Cardiac fibroblast (primary cell): ENCODE measurements at places on chromosomes 6 and 20.

DNA sequence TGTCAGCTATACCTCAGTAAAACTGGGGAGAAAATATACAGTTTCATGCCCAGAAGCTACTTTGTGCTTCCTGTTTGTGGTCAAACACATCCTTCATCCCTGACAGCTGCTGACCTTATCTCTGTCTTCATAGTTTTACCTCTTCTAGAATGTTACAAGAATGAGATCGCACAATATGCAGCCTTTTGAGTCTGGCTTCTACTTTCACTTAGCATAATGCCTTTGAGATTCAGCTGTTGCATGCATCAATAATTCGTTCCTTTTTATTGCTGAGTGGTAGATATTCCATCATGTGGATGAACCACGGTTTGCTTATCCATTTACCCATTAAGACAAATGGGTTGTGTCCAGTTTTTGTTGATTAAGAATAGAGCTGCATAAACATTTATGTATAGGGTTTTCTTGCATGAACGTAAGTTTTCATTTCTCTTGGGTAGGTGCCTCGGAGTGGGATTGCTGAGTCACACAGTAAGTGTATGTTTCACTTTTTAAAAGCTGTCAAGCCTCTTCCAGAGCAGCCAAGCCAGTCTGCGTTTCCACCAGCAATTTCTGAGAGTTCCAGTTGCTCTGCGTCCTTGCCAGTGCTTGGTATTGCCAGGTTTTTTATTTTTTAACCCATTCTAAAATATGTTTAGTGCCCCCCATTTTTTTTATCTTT lies 86.6 kb upstream of the PAX1 start:
- DNase-seq: no peak

- peak; percentile 91 for DNase-seq
Observed at GRCh38 chr6:25017932-25018567, 82.3 kb upstream of the RIPOR2 start.

DNA sequence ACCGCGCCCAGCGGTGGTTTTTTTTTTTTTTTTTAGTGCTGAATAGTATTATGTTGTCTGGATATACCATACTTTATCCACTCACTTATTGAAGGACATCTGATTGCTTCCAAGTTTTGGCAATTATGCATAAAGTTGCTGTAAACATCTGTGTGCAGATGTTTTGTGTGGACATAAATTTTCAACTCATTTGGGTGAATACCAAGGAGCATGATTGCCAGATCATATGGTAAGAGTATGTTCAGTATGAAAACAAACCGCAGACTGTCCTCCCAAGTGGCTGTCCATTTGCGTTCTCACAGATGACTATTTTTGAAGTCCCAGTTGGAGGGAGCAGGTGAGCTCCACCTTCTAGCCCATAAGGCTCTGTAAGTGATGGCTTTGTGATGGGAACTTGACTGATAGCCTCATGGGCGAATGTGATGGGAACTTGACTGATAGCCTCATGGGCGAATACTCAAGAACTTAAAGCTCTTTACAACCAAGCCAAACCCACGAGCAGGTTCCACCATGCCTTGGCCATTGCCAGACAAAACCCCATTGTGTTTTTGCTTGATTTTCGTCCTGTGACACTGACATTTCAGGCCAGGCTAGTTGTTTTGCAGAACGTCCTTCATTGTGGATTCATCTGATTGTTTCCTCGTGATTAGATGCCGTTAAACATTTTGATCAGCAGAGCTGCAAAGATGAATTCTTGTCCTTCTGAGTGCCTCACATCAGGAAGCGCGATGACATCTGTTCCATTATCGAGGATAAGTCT lies 51.0 kb downstream of the ZBTB2 start:
- DNase-seq: no peak

GRCh38 chr6:150352321-150353296 lies 16.2 kb upstream of the IYD start:
- DNase-seq: peak; percentile 58

- DNase-seq: peak; percentile 63
Observed at GRCh38 chr6:12957321-12958051, 240.9 kb downstream of the PHACTR1 start.

GRCh38 chr20:59666586-59666985 lies 62.2 kb downstream of the PHACTR3 start:
- no peak for DNase-seq

- no peak for DNase-seq
Observed at GRCh38 chr6:163963205-163964120, 548.9 kb downstream of the QKI start.

- DNase-seq: no peak
Observed at GRCh38 chr6:44657206-44657819, 269.8 kb downstream of the CDC5L start.

GRCh38 chr20:31485450-31486339 lies 10.6 kb downstream of the REM1 start:
- DNase-seq: peak; percentile 92

GRCh38 chr6:75233092-75233615 lies 10.4 kb downstream of the COX7A2 start:
- no peak for DNase-seq

GRCh38 chr6:30264743-30265142 lies 51.5 kb upstream of the TRIM26 start:
- no peak for DNase-seq

- DNase-seq: no peak
Observed at GRCh38 chr20:39123185-39123557, 161.0 kb downstream of the DHX35 start.

GRCh38 chr6:44967481-44967880 lies 360.6 kb upstream of the RUNX2 start:
- peak; percentile 32 for DNase-seq

GRCh38 chr6:52666071-52666470 lies 4.8 kb upstream of the TMEM14A start:
- DNase-seq: no peak

DNA sequence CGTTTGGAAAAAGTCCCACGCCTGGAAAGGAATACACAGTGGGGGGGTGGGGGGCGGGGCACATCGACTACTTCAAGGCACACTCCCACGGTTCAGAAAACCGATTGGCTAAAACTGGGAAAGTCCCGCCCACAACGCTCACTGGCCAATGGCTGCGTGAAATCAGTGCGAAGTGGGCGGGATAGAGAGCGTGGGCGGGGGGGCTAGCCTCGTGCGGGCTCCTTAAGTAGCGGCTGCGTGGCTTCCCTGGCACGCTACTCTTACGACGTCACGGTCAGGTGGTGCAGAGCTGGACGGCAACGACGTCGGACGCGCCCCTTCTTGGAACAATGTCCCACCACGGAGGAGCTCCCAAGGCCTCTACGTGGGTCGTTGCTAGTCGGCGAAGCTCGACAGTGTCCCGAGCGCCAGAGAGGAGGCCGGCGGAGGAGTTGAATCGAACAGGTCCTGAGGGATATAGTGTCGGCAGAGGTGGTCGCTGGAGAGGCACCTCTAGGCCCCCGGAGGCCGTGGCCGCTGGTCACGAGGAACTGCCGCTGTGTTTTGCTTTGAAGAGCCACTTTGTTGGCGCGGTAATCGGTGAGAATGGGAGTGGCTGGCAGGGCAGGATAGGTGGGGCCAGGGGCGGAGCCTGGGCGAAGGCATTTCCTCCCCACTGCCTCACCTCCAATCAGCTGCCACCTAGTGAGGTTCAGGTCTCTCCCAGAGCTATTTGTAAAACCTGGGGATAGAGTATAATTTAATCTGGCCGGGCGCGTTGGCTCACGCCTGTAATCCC lies at the start of gene DDX43:
TSS of gene DDX43 (plus strand) at position 252 of the 778 bp plus-strand sequence. CDS start at position 330, 78 bp downstream.
- DNase-seq: peak; percentile 60

DNA sequence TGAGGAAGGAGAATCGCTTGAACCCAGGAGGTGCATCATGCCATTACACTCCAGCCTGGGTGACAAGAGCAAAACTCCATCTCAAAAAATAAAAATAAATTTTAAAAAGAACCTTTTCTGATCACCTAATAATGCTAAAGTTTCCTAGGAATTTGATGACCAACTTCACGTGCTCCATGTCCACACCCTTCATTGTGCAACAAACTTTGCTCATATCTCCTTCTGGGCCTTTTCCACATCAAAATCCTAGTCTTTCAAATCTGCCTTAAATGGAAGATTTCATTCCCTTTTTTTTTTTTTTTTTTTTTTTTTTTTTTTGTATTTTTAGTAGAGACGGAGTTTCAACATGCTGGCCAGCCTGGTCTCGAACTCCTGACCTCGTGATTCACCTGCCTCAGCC lies 112.5 kb upstream of the LOC128125822 start:
- no peak for DNase-seq

GRCh38 chr6:45698046-45698445 lies 317.6 kb downstream of the CLIC5 start:
- DNase-seq: no peak

DNA sequence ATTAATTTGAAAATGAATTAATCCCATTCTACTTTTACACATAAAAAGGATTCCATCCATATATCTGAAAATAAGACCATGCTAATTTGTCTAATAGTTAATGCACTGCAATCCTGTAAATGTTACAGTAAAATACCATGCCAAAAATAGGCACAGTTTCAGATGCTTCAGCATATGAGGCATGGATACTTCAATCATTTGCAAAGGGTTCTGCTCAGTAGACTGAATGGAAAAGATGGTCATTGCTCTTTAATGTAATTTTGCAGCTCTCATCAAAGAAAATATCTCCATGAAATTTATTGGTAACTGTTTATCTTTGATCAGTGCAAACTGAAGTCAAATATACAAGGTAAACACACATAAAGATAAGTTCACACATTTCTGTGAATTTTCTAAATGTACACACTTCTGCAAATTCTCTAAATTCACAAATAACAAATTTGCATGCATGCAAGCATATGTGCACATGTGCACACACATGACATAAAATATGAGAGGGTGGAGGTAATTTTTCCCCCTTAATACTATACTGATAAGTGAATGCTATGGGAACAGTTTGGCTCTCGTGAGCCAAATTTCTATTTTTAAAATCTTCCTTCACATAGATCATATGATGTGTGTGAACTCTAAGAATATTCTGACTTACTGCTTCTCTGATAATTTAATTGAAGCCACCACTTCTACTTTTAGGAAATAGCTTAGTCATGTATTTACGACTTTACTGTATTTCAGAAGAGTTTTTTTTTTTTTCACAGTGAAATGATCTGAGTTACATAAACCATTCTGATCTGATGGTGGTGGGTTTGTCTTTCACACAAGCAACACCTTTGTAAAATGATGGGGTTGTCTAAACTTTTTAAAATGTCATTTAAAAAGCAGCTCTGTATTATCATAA lies 996.8 kb upstream of the CITED2 start:
- DNase-seq: no peak

DNA sequence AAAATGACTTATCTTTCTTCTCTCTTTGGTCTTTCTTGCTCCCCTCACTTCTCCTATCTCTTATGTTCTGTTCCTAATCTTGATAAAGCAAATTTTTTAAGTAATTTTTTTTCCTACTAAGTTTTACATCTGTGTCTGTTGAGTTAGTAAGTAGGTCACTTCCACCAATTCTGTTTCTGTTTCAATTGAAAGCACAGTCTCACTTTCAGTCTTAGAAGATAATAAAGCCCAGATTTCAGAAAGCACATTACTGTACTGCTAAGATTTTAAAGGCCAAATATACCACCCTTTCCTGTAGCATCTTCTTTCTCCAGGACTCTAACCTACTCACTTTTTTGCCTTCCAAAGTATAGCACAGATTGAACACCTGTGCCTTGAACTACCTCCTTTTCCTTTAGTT lies 866.1 kb upstream of the ADGRB3 start:
- no peak for DNase-seq

DNA sequence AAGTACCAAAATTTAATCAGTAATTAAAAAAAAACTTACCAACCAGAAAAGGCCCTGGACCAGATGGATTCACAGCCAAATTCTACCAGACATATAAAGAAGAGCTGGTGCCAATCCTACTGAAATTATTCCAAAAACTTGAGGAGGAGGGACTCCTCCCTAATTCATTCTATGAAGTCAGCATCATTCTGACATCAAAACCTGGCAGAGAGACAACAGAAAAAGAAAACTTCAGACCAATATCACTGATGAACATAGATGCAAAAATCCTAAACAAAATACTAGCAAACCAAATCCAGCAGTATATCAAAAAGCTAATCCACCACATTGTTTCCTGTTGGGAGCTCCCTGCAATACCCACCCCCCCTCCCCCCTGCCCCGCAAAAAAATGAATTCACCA lies at the start of gene WFDC11:
TSS of gene WFDC11 (minus strand) at position 101 of the 400 bp plus-strand sequence. CDS start 19,639 bp downstream, outside the sequence.
- no peak for DNase-seq

GRCh38 chr20:39364320-39364719 lies 402.2 kb downstream of the DHX35 start:
- DNase-seq: no peak

DNA sequence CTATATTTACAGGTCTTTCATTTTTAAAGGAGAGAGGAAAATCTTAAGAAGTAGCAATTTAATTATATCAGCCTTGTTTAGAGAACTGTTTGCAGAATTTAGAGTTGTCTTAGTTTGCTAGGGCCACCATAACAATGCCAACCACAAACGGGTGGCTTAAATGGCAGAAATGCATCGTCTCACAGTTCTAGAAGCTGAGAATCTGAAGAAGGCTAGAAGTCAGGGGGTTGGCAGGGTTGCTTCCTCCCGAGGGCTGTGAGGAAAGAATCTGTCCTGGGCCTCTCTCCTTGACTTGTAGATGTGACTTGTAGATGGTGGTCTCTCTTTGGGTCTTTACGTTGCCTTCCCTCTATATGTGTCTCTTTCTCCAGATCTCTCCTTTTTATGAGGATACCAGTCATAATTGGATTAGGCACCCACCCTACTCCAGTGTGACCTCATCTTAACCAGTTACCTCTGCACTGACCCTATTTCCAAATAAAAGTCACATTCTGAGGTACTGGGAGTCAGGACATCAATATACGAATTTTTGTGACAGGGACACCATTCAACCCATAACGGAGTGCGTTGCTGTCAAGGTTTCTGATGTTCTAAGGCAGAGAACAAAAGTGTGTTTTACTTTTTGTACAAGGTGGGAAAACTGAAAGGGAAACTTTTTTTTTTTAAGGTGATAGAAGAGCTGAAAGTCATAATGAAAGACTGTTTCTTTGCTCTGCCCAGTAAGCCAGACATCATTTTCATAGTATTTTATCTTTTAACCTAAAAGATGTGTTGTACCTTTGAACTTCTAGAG lies 84.4 kb downstream of the SAMD3 start:
- no peak for DNase-seq

DNA sequence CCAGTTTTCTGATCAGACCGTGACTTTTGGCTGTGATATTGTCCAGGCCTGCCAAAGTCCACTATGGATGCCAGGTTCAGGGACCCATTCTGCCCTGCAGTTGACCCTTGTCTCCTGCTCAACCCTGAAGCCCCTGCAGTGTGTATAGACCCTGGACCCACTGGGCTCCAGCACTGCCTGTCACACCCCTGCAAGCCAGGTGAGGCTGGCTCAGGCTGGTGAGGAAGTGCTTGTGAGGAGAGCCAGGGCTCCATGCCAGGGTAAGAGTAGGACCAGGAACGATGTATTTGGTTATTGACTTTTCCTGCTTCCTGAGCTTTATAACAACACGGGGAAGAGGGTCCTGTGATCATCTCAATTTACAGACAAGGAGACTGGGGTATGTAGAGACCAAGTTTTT lies 19.1 kb upstream of the CD93 start:
- DNase-seq: no peak

- peak; percentile 19 for DNase-seq
Observed at GRCh38 chr20:58216334-58216733, 12.1 kb downstream of the ANKRD60 start.

GRCh38 chr6:20673458-20673857 lies 139.2 kb downstream of the CDKAL1 start:
- no peak for DNase-seq
